ENCODE measurements at places on chromosomes 5 and 9.

DNA sequence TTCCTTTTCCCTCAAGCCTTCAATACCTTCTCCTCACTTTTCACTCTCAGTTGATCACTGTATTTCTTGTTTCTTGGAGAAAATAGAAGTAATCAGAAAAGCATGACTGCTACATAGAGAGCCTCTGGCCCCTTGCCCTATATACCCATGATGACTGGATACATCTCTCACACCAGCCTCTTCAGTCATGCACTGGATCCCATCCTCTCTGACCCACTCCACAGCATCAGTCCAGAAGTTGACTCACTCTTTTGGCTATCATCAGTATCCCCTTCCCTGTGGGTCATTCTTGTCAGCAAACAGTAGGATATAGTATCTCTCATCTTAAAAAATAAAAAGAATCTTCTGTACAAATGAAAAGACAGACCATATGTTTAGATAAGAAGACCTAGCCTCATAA is 32.9 kb downstream of the PTCD2 start:
- DNase-seq = no peak

- no peak for DNase-seq
Measured at GRCh38 chr5:85938201-85938600, 679.5 kb upstream of the COX7C start.

- DNase-seq = no peak
Measured at GRCh38 chr9:105144076-105144475, 100.4 kb upstream of the SLC44A1 start.

GRCh38 chr9:34046784-34047379 is 1.8 kb downstream of the UBAP2 start:
- DNase-seq = no peak

DNA sequence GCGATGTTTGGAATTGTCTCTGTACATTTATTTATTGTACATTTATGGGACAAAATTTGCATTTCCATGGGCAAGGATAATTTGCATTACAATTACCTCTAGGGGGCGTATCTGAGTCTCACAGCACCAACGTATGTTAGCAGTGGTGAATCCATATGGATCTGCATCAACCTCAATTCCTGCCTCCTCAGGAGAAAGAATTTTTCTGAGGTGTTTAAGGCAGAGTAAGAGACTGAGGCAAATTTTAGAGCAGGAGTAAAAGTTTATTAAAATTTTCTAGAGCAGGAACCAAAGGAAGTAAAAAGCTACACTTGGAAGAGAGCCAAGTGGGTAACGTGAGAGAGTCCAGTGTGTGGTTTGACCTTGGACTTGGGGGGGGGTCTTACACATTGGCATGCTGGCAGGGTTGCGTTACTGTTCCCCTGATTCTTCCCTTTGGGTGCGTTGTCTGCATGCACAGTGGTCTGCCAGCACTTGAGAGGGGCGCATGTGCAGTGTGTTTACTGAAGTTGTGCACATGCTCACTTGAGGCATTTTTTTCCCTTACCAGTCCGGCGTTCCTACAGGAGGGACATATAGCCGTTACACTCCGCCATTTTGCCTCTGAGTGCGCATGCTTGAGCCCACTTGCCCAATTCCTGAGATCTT is 21.0 kb upstream of the RAB14 start:
- no peak for DNase-seq

DNA sequence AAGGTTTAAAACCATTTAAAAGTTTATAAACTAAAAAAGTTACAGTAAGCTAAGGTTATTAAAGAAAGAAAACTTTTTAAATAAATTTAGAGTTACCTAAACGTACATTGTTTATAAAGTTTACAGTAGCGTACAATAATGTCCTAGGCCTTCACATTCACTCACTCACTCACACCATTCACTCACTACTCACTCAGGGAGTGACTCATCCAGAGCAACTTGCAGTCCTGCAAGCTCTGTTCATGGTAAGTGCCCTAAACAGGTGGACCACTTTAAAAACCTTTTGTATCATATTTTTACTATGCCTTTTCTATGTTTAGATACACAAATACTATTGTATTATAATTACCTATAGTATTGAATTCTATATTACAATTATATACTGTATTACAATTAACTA is 190.8 kb upstream of the RASA1 start:
- DNase-seq = no peak

DNA sequence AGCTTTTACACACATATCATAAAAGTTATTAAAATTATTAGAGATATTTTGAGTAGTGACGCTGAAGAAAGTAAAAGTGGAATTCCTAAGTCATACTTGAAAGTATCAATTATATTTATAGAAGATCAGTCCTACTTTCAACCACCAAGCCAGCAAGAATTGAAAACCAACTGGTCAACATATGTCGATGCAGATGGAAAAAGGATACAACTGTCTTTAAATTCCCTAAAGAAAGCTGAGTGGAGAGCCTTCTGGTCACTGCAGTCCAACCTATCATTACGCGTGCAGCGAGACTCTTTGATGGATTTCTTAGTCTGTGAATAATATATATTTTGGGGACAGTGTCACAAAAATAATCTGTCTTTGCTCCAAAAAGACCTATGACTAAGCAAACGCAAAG is 15.3 kb downstream of the MEF2C start:
- DNase-seq = no peak

DNA sequence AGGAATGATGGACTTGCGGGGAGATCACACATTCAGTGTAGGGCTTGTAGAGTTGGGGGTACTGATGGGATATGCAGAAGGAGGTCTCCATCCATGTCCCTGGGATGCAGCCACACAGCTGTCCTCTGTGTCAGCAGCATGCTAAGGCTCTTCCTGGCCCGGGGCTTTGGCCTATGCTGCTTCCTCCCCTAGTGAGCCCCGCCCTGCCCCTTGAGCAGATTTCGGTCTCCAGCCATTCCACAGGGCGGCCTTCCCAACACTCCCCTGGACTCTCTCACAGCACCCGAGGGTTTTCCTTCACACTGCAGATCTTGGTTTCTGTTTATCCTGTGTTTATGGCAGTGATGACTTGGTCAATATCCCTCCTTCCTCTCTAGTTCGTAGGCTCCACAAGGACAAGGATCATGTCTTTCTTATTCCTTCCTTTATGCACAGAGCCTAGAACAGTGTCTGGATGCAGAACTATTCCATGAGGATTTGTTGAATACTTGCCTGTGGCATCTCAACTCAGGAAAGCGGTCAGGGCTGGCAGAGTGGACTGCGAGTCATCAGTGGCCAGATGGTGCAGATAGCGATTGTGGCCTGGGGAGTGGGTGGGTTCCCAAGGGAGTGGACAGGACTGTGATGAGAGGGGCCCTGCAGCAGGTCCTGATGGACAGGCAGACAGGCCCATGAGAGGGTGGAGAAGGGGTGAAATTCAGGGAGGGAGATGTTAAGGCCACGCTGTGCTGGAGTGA is 114.2 kb downstream of the RGS3 start:
- no peak for DNase-seq

GRCh38 chr5:90022002-90022710 is 387.4 kb downstream of the CETN3 start:
- no peak for DNase-seq

Data from stimulated activated CD8-positive, alpha-beta memory T cell treated with anti-CD3 and anti-CD28 coated beads, Interleukin-15, amount 100 ng/mL, for 4 hours (primary cell).